ENCODE measurements at places on chromosomes 1 and 21.

GRCh38 chr1:161432091-161432490 is 64.4 kb upstream of the CFAP126 start:
- no peak for DNase-seq

GRCh38 chr1:112714313-112715263 is 544 bp downstream of the PPM1J start:
- no peak for DNase-seq

- DNase-seq = no peak
Measured at GRCh38 chr1:21910558-21911204, 26.4 kb downstream of the HSPG2 start.

- DNase-seq = no peak
Measured at GRCh38 chr1:58204284-58204683, 342.2 kb downstream of the OMA1 start.

GRCh38 chr1:244758708-244759107 is 76.8 kb upstream of the COX20 start:
- DNase-seq = no peak

DNA sequence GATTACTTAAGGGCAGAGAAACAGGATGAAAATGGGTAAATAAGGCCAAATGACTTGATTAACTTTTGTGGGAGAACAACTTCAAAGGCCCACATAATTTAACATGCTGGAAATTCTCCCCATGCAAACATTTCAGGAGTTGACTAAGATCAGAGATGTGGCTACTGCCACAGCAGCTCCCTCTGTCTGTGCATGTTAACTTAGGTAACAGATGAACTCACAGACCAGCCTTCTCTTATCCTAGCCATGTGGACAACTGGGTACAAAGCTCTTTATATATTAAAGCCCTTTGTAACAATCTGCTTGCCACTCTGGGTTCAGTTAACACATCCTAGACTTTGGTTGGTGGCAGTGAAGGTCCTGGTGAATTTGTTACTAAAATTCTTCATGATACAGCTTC is 33.2 kb downstream of the BEND5 start:
- DNase-seq = no peak

DNA sequence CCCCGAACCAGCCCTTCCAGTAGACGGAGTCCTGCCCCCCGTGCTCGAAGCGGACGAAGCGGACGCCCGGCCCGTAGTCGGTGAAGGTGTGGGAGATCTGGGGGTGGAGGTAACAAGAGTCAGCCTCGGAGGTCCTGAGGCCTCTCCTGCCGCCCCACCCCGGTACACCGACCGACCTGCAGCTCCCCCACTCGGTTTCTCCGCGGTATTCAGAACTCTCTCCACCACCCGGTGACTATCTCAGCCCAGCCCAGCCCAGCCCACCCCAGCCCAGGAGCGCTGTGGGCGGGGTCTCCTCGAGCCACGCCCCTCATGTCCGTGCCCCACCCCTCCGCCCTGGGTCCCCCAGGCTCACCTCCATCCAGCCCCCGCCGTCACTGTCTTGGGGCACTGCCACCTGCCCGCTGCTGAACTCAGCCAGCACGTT is 5.5 kb downstream of the FBXO2 start:
- no peak for DNase-seq

DNA sequence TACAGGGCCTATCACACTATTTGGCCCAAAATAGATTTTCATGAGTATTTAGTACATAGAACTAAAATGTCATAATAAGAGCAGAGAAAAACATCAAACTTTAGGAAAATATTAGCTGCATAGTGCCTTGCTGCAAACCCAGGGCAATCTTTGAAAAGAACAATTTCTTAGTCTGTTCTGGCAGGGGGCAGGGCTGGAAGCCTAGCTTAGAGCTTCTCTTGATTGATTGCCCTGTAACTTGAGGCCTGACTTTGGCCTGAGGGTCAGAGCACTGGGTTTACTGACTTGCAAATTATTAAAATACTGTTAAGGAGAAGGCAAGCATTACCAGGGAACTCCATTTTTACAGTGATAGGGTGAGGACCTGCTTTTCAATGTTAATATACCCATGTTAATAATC is 115.8 kb upstream of the SPAG17 start:
- DNase-seq = no peak

DNA sequence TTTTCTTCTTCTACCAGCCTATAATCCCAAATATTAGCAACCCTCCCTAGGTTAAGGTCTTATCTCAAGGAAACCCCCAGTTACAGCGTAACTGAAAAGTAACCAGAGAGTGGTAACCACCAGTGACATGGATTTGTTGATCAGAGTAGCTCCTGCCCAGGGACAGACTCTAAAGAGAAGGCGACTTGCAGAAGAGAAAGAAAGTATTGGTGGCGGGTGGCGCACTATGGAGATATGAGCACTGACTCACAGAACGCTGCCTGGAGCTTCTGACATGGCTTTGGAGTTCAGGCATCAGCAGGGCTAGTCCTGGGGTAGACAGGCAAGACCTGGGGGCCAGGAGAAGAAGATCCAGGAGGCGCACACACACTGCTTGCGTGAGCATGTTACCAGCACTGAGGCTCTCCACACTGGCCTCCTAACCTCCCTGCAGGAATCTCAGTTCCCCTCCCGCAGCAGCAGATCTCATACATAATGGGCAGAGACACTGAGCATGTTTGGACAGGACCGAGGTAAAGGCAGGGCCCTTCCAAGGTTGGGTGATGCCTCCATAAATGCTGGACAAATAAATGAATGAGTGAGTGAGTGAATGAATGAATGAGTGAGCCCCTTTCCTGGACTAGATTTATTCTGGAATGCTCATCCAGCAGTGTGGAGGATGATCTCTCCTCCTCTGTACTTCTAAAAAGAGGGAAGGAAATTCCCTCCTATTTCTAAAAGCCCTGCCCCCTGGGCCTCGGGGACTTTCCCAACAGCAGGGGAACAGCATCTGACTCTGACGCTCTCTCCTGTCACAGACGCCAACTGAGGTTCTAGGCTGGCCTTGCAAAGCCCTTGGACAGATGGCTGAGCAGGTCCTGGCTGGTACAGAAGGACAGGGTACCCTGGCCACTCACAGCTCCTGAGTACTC is 175.5 kb downstream of the CLIC6 start:
- no peak for DNase-seq

DNA sequence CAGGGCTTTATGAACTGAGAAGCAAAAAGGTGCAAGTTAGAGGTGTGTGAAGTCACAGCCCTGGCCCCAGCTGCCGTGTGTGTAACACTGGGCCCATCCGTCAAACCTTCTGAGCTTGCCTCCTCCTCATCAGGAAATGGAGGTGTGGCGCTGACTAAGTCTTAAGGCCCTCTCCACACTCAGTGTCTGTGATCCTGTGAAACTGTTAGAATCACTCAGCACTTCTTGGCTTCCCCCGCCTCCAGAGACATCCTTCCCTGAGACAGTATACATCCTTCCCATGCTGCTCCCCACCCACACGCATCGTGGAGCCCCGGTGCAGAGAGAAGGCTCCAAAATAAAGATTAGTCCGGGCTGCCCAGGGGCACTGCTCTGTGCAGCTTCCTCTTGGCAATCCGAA is 33.3 kb downstream of the LRP8 start:
- no peak for DNase-seq

- peak; percentile 17 for DNase-seq
Measured at GRCh38 chr1:13813398-13814012, 113.5 kb downstream of the PRDM2 start.

- DNase-seq = no peak
Measured at GRCh38 chr1:21284206-21285054, 5.8 kb downstream of the ECE1 start.
